ENCODE measurements at places on chromosomes 4 and X. TPM values are rescaled to one million over a fixed set of nuclear protein-coding genes. Genes with fewer than 3 reads are reported as not detected.

The BBS7 gene
- total RNA-seq = 5.4 TPM

The NUDT10 gene
- total RNA-seq = 0.19 TPM

GRCh38 chr4:155769090-155769489, 10.3 kb downstream of the GUCY1B1 start:
- no peak for DNase-seq

- no peak for DNase-seq
Observed at GRCh38 chrX:150100261-150100660, 162.0 kb upstream of the EOLA2 start.

DNA sequence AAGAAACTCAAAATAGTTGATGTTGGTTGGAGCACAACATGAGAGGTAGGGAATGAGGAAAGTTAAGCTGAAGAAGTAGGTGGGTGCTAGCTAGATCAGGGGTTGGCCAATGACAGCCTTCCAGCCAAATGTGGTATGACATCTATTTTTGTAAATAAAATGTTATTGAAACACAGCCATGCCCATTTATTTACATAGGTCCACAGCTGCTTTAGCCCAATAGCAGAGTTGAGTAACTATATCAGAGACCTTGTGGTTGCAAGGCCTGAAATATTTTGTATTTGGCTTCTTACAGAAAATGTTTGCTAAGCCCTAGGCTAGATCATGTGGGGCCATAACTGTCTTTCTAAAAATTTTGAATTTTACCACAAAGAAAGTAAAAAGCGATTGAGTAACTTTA, 234.9 kb upstream of the CTSO start:
- no peak for DNase-seq

DNA sequence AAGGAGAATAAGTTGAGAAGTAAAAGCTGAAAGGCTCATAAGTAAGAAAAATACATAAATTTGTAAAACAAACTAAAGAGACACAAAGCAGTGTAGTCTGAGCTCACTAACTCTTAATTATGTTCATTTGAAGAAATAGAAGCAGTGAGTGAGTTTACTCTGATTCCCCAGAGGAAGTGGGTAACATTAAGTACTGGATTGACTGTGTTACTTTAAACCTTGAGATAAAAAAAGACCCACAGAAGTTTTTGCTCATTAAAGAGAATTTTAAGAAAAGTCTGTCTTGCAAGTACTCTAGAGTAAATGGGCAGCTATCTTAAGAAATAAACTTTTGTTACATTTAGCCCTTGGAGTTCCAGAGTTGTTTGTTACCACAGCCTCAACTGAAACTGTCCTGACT, 2466.9 kb downstream of the PCDH7 start:
- no peak for DNase-seq

- DNase-seq = no peak
Observed at GRCh38 chr4:22339491-22339890, 176.4 kb downstream of the ADGRA3 start.

DNA sequence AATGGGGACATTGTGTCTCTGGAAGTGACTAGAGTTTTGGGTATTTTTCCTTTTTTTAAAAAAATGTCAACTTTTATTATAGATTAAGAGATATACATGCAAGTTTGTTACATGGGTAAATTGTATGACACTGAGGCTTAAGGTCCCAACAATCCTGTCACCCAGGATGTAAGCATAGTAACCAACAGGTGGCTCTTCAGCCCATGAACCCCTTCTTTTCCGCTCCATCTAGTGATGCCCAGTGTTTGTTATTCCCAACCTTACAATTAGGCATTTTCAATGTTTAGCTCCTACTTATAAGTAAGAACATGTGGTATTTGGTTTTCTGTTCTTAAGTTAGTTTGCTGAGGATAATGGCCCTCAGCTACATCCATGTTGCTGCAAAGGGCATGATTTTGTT, 102.7 kb downstream of the GRID2 start:
- DNase-seq = no peak

GRCh38 chr4:95290702-95291101, 258.1 kb downstream of the UNC5C start:
- DNase-seq = no peak

DNA sequence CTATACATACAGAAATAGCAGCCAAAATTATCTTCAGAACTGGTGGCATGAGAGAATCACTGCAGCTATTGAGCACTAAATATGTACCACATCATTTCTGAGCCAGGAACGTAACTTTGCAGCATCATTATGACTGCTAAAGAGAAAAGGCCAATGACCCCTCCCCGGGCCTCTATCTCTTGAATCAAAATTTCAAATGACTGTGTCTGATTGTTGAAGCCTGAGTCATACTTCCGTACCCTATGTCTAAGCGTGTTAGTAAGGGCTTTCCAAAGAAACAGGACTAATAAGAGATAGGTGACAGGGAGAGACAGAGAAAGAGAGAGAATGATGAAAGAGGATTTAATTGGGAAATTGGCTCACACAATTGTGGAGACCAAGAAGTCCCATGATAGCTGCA, 445.5 kb upstream of the SPANXN1 start:
- no peak for DNase-seq

The GC gene
- not detected for total RNA-seq

The GK2 gene
- not detected for total RNA-seq

GRCh38 chr4:38166768-38167167, 206.6 kb downstream of the PTTG2 start:
- DNase-seq = no peak

DNA sequence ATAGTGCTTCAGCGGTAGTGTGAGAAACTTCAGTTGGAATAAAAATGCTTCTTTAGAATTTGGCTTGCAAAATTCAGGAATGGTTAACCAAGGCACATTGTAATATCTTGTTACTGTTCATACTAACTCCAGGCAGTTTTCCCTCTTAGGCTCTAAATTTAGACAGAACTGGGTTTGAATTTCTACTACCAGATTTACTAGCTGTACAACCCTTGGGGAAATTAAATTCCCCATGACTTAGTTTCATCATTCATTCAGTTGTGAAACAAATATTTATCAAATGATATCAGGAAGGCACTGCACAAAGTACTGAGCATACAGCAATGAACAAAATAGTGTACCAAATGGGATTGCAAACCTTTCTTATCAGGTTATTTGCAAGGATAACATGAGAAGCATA, 135.0 kb upstream of the IL15 start:
- DNase-seq = no peak

The STBD1 gene
- 29.4 TPM for total RNA-seq

The MID2 gene
- 7.1 TPM for total RNA-seq

DNA sequence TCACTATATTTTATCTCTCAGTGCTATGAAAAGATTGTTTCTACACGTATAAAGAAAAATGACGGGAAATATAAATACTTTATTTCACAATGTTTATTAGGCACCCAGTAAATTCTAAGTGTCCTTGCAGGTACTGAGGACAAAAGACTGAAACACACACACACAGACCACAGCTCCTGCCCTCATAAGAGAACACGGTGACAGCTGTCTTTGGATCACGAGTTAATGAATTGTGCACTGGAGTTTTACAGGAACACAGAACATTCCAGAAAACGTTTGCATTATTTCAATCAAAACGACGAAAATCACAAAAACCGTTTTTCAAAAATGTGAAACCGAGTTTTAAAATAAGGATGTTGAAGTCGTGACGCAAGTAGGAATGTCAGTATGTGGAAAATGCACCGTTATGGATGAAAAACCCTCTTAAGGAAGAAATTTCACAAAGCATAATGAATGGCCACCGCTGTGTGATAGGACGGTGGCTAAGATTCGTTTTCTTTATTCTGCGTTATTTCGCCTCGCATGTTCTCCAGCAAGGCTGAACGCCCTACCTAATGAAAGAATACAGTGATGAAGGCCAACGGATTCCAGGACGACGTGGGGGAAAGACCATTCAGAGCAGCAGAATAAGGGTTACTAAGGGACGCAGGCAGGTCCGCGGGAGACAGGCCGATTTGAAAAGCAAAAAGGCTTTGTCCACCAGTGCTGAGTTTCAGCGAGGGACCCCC, 24.2 kb downstream of the FAM156A start:
- no peak for DNase-seq

The NIPAL1 gene
- 0.70 TPM for total RNA-seq

All from Right ventricle myocardium inferior (tissue), 1 donor.